Hepatocyte (in vitro differentiated cells): ENCODE measurements at places on chromosomes 1 and 21. TPM values are rescaled to one million over a fixed set of nuclear protein-coding genes. Genes with fewer than 3 reads are reported as not detected.

Gene CRABP2
- 171 and 195 TPM in 2 replicates for polyA plus RNA-seq

Gene RNU1-4
- polyA plus RNA-seq = not detected in 2 replicates

Gene LYPD8
- polyA plus RNA-seq = not detected in 2 replicates

DNA sequence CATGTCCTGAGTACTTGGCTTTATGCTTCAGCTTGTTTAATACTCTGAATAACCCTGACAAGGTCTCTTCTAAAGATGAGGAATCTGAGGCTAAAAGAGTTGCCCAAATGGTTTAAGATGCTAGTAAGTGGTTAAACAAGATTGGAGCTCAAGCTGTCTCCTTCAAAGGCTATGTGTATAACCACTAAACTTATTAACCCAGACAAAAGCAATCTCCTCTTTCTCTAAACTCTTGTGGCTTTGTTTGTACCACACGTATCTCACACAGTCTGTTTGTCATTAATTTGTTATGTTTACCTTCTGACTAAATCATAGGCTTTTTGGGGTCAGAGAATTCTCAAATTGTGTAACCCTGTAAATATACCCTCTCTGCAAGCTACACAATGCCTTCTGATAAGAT is 89.9 kb downstream of the HMCN1 start:
- no peak for DNase-seq

DNA sequence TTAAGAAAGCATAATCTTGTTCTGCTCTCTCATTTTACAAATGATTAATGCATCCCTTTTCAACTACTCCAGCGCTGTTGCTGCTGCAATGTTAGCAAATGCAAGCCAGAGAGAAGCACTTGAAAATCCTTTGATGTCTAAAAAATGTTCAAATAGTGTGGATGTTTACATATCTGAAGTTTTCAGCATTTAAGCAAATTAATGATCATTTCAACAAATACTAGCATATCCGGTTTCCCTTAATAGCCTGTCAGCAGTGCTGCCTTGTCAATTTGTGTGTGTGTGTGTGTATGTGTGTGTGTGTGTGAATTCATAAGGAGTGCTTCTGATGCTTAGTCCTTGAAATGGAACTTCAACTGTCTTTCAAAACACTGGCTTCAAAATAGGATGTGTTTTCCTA is 48.1 kb upstream of the WNT2B start:
- DNase-seq = no peak

DNA sequence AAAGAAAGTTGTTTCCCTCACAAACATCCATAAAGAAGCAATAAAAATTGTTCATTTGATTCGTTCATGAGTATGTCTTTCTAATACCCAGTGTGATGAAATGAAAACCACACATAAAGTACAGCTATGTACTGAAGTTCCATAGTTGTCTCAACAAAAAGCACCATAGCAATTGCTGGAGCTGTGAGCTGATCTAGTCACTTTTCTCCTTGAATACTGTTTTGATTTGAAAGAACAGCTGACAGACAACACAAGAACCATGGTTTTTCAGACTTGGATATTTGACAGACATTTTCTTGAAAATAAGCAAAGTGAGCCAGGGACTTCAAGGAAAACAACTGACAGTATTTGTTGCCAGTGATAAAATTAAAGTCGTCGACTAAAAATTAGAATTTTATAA is 237.1 kb upstream of the PLD5 start:
- DNase-seq = no peak

DNA sequence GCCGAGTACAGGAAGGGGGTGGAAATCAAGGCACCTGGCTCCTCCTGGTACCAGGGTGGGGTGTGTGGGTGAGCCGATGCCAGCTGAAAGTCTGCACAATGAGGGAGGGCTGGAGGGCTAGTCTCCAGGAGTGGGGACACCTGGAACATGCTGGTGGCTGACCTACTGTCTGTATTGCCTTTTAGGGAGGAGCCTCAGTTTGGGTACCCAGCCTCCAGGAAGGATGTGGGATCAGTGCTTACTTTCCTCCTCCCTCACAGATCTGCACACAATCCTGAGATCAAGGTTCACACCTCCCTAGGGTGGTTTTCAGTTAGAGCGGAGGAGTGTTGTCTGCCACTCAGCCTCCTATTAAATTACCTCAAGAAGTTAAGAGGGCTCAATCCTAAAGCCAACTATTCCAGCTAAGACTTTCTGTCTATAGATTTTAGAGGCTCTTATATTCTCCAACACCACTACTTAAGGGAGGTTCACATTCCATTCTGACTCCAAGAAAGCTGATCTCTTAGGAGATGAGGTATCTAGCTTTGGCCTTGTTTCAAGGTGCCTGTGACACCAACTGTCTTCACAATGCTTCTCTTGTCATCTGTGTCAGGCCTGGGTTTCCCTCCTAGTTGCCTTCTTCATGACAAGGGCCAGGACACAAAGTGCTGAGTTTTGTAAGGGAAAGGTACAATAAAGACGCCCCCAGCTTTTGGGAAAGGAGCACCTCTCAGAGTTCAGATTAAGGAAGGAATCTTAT is 15.7 kb downstream of the SSR2 start:
- DNase-seq = no peak

- DNase-seq = no peak
These were observed 28.2 kb upstream of the KCNE1 start for GRCh38 chr21:34540206-34540605.

DNA sequence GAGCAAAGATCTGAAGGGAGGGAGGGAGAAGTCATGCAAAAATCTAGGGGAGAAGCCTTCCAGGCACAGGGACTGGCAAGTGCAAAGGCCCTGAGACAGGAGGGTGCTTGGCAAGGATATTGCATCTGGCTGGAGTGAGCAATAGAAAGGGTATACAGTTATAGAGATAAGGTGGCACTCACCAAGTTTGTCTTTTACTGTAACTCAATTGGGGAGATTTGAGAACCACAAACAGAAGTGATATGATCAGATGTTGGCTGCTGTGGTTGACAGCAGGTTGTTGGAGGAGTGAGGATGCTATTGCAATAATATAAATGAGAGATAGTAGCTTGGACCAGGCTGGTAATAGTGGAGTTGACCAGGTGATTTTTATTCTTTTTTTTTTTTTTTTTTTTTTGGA is 25.6 kb downstream of the MCOLN3 start:
- DNase-seq = no peak

DNA sequence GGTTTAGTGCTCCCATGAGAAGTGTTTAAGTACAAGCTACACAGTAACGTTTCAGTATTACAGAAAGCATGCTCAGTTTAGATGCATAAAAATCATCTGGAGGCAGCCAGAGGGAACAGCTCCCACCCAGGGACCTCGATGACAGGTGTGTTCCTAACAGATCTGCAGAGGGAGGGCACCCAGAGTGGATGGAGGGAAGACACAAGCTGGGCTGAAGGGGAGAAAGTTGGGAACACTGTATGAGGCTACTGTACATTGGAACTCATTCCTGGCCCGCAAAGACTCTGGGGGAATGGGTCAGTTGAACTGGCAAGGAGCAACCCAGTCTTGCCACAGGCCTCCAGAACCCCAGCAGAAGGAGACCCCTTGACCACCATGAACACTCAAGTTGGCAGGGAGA is 52.4 kb downstream of the ZP4 start:
- no peak for DNase-seq

GRCh38 chr21:33894736-33895288 is 20.8 kb downstream of the ATP5PO start:
- DNase-seq = peak; percentile 91

DNA sequence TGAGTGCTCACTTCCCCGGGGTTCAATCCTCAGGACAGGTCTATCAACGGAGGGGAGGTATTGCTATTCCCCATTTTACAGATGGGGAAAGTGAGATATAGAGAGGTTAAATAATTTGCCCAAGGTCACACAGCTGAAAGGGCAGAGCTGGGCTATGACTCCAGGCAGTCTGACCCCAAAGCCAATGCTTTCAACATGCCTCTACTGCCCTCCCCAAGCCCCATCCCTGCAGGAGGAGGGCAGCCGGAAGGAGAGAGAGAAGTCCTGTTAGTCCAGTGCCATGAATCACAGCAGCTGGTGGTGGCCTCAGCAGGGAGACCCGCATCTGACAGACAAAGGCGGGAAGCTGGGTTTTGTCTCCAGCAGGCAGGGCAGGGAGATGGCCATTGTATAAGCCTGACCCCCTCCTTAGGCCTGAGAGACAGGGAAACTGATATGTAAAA is 20.0 kb upstream of the CLIC4 start:
- DNase-seq = no peak

DNA sequence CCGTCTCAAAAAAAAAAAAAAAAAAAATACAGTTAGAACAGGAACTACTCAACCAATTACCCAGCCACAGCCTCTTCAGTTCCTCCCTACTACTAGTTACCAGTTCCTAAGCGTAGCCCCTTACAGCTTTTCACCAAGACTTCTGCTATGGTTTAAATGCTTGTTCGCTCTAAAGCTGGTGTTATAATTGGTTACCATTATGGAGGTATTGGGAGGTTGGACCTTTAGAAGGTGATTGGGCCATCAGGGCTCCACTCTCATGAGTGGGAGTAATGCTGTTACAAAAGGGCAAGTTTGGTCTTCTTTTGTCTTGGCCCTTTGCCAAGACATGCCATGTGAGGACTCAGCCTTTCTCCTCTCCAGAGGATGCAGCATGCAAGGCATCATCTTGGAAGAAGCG is 3.0 kb upstream of the SMPDL3B start:
- no peak for DNase-seq

DNA sequence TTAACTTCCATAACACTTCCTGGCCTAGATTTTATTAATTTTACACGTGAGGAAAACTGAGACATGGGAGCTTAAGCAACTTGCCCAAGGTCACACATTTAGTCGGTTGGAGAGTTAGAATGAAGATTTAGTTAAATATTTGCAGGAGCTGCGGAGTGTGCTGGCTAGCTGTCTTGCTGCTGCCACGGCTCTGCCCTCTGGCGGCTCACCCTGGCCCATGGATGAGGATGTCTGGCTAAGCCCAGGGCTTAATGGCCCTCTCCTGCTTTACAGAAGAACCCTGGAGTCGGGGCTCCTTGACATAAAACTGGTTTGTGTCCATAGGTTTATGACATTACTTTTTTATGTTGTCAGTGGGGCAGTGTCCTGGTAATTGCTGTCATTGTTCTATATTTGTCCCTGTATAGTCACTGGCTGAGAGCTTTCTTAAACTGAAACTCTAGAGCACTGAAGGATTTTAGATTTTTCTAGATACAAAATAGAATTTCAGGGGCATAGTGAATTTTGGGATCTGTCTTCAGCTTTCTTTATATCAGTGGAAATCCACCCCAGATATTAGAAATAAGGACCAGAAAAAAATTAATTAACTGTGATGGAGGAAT is 88.9 kb upstream of the WLS start:
- DNase-seq = peak; percentile 85

DNA sequence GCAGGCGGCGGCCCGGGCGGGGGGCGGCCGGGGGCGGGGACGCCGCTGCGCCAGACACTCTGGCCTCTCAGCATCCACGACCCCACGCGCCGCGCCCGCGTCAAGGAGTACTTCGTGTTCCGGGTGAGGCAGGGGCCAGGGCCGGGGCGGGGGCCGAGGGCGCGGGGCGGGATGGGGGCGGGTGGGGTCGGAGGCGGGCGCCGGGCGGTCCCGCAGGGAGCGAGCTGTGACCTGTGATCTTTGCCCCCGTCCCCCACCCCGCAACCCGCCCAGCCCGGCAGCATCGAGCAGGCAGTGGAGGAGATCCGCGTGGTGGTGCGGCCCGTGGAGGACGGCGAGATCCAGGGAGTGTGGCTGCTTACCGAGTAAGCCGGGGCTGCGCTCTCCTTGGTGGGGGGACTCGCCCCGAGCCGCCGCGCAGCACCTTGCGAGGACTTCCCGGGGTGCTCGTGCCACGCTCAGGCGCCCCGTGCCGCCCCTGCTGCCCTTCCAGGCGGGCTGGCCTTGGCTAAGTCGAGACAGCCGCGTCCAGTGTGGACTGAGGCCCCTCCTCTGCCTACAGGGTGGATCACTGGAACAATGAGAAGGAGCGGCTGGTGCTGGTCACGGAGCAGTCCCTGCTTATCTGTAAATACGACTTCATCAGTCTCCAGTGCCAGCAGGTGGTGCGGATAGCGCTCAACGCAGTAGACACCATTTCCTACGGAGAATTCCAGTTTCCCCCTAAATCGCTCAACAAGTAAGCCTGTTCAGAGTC is 514 bp downstream of the TPRG1L start:
- peak; percentile 83 for DNase-seq

DNA sequence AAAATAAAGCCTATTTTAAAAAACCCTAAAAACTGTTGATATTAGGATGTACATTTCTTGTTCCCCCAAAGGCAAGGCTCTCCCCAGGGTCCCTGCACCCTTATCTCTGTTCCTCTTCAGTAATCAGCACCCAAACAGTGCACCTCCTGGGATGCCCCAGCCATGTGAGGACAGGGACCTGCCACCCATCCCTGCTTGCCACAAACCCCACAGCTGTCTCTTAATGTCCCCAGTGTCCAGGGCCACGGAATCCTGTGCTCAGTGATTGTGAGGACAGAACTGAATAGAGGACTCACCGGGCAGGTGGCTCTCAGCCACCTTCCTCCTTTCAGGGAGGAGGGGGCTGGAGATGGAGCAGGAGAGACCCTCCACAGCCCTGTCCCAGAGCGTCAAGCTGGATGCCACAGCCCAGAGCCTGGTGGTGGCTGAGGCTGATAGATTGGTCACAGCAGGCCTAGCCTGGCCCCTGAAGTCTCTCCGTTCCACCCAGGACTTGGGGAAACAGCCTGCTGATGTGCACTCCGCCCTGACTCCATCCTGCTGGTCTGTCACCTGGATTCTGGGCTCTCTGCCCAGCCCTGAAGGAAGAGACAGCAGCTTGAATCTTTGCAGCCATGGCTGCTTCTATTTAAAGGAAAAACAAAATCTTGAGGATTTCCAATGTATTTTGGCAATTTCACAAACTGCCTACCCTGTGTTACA is 23.1 kb downstream of the RNF187 start:
- DNase-seq = no peak

DNA sequence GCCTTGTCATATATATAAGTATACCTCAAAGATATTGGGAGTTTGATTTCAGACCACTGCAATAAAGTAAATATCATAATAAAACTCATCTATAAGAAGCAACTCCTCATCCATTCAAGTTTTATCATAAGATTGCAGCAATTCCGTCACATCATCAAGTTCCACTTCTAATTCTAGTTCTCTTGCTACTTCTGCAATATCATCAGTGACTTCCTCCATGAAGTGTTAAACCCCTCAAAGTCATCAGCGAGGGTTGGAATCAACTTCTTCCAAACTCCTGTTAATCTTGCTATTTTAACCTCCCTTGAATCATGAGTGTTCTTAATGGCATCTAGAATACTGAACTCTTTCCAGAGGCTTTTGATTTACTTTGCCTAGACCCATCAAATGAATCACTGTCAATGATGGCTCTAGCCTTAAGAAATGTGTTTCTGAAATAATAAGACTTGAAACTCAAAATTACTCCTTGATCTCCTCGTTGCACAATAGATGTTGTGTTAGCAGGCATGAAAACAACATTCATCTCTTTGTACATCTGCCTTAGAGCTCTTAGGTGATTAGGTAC is 88.3 kb downstream of the RPE65 start:
- no peak for DNase-seq

DNA sequence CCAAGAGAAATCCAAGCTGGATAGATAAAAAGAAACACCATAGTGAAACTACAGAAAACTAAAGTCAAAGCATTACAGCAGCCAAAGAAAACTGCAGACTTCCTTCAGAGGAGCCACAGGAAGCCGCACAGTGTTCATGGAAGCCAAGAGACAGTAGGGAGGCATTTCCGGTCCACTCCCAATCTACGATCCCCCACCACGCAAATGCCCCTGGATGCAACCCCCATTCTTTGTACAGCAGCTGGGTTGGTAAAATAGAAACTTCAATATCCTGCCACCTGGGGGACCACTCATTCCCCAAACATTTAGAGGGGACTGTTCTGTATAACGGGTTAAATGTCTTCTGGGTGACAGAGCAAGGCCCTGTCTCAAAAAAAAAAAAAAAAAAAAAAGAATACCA is 43.9 kb upstream of the TSPEAR start:
- DNase-seq = no peak

GRCh38 chr1:193614817-193615216 is 428.4 kb upstream of the B3GALT2 start:
- DNase-seq = no peak
